Osteoblast (primary cell): ENCODE measurements at places on chromosomes 4 and X. TPM values are rescaled to one million over a fixed set of nuclear protein-coding genes. Genes with fewer than 3 reads are reported as not detected.

GRCh38 chr4:80069108-80069836 lies 3.8 kb downstream of the ANTXR2 start:
- peaks cover 38% of the 10 kb centered on the region for H3K4me1 ChIP-seq
- H3K36me3 ChIP-seq, result peaks cover 38% of the 10 kb centered on the region
- DNase-seq, result peak; percentile 6
- H3K27ac ChIP-seq, result peak overlapping the region; percentile 86
- peak overlapping the region; percentile 90 for H3K4me3 ChIP-seq

DNA sequence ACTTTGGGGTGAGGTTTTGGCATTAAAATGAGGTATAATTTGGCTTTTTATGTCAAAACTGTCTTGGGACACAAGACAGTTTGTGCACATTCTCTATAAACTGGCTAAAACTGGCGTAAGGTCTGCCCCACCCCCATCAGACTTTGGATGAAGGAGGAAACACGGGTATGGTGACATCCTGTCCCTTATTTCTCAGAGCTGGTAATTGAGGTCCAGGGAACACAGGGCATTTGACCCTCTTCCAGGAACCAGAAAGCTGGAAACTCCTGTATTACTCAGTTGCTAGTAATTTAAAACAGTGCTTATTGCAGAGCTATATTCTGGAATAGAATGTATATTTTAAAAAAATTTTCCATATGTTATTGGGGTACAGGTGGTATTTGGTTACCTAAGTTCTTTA lies 78.8 kb downstream of the SLC16A2 start:
- no peak overlapping the region for H3K27ac ChIP-seq
- no peaks in the 10 kb centered on the region for H3K4me1 ChIP-seq
- H3K4me3 ChIP-seq, result no peak overlapping the region
- H3K36me3 ChIP-seq, result no peaks in the 10 kb centered on the region
- H3K27me3 ChIP-seq, result no peaks in the 10 kb centered on the region

Gene PRKX
- total RNA-seq, result 9.1 and 13.4 TPM in 2 replicates

DNA sequence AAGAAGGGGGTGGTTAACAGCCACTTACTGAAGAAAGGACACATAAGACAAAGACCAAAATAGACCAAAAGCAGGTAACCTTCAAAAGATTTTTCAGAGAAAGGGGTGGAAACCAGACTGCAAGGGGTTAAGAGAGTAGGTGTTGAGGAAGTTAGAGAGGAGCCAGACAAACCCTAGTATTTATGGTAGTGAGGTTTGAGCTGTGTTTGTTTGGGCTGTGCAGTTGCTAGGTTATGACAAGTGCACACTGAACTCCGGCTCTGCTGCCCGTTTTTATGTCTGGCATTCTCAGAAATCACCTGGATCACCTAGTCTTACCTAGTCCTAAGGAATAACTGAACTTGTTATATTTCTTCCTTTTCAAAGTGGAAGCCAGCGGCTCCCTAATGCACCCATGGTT lies 22.9 kb upstream of the G3BP2 start:
- H3K27me3 ChIP-seq, result no peaks in the 10 kb centered on the region
- no peak overlapping the region for H3K27ac ChIP-seq
- H3K4me3 ChIP-seq, result no peak overlapping the region
- DNase-seq, result no peak

Gene FGD1
- 8.7 and 9.1 TPM in 2 replicates for total RNA-seq

- no peak for DNase-seq
- H3K36me3 ChIP-seq, result no peaks in the 10 kb centered on the region
- H3K4me1 ChIP-seq, result no peaks in the 10 kb centered on the region
- no peak overlapping the region for H3K4me3 ChIP-seq
Measured at GRCh38 chr4:18318682-18319388, 297.3 kb upstream of the LCORL start.

GRCh38 chr4:84648863-84649647 lies 66.1 kb downstream of the CDS1 start:
- H3K4me1 ChIP-seq, result no peaks in the 10 kb centered on the region
- H3K36me3 ChIP-seq, result no peaks in the 10 kb centered on the region
- no peaks in the 10 kb centered on the region for H3K27me3 ChIP-seq

Gene ZNF827
- 16.3 and 20.0 TPM in 2 replicates for total RNA-seq

GRCh38 chrX:139008185-139008584 lies 296.7 kb upstream of the FGF13 start:
- H3K4me3 ChIP-seq, result no peak overlapping the region
- H3K4me1 ChIP-seq, result no peaks in the 10 kb centered on the region
- H3K27me3 ChIP-seq, result no peaks in the 10 kb centered on the region
- no peak overlapping the region for H3K27ac ChIP-seq

- H3K27me3 ChIP-seq, result no peaks in the 10 kb centered on the region
- no peak overlapping the region for H3K4me3 ChIP-seq
- H3K4me1 ChIP-seq, result no peaks in the 10 kb centered on the region
- no peak overlapping the region for H3K27ac ChIP-seq
Measured at GRCh38 chr4:24657768-24658617, 73.6 kb upstream of the DHX15 start.

- H3K27ac ChIP-seq, result peak overlapping the region; percentile 83
- H3K4me3 ChIP-seq, result peak overlapping the region; percentile 25
- DNase-seq, result peak; percentile 91
- H3K4me1 ChIP-seq, result peaks cover 16% of the 10 kb centered on the region
Measured at GRCh38 chr4:8506373-8507195, 66.0 kb downstream of the TRMT44 start.

Gene PDCL2
- not detected in 2 replicates for total RNA-seq

- H3K4me3 ChIP-seq, result no peak overlapping the region
- no peaks in the 10 kb centered on the region for H3K36me3 ChIP-seq
- no peaks in the 10 kb centered on the region for H3K27me3 ChIP-seq
- DNase-seq, result no peak
Measured at GRCh38 chr4:70714079-70714887, 7.5 kb upstream of the RUFY3 start.

Gene FHIP1A
- total RNA-seq, result 4.4 and 4.7 TPM in 2 replicates

DNA sequence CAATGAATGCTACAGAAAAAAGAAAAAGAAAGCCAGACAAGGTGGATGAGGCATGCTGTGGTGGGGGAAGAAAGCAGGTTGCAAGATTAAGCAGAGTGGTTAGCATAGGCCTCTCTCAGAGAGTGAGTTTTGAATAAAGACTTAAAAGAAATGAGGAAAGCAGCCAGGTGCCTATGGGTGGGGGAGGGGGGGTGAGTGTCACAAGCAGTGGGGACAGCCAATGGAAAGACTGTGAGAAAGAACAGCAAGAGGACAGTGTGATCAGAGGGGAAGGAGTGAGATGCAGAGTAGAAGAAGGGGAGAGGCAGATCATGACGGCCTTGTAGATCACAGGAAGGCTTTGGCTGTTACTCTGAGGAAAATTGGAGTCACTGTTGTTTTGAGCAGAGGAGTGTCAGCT lies 162.5 kb downstream of the SOX3 start:
- H3K4me3 ChIP-seq, result no peak overlapping the region
- no peaks in the 10 kb centered on the region for H3K4me1 ChIP-seq
- H3K36me3 ChIP-seq, result no peaks in the 10 kb centered on the region
- DNase-seq, result no peak

Gene CT45A1
- total RNA-seq, result not detected in 2 replicates

Gene EPGN
- 1.1 and 1.2 TPM in 2 replicates for total RNA-seq

GRCh38 chr4:184645904-184646610 lies 3.2 kb downstream of the CASP3 start:
- H3K27ac ChIP-seq, result no peak overlapping the region
- DNase-seq, result no peak
- peaks cover 27% of the 10 kb centered on the region for H3K36me3 ChIP-seq
- no peak overlapping the region for H3K4me3 ChIP-seq
- peaks cover 36% of the 10 kb centered on the region for H3K4me1 ChIP-seq
- H3K27me3 ChIP-seq, result no peaks in the 10 kb centered on the region

Gene TMEM47
- 85.7 and 111 TPM in 2 replicates for total RNA-seq

DNA sequence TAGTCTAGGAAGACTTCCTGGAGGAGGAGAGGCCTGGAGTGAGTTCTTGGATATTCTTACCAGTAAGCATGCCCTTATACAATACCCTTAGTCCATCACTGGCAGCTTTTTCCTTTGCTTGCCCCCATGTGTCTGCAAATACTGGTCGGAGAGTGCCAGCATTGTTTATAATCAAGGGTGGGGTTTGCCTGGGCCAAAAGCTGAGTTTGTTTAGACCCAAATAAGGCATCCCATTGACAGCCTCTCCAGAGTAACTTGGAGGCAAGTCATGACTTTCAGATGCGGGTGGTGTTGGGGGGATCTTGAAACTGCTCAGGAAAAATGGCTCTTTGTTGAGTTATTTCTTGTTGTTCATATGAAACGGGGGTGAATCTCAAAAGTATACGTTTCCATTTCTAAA lies 258.4 kb upstream of the TAPT1 start:
- no peak for DNase-seq
- no peaks in the 10 kb centered on the region for H3K36me3 ChIP-seq
- peaks cover 14% of the 10 kb centered on the region for H3K27me3 ChIP-seq

DNA sequence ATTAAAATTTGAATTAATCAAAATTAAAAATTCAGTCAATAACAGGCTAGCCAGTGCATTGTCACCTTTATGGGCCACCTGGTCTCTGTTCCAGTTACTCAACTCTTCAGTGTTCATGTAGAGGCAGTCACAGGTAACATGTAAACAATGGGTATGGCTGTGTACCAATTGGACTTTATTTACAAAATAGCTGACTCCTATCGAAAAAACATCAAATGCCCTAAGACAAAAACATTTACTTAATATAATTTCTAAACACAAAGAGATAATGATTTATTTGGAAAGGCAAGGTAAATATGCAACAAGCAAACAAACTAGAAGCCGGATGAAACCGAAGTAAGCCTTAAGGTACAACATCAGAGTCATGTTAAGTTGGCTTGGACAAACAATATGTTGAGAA lies 8.8 kb downstream of the TMEM150C start:
- H3K27me3 ChIP-seq, result peaks cover 11% of the 10 kb centered on the region
- H3K4me1 ChIP-seq, result no peaks in the 10 kb centered on the region
- H3K36me3 ChIP-seq, result no peaks in the 10 kb centered on the region

Gene LAMP2
- total RNA-seq, result 237 and 294 TPM in 2 replicates

DNA sequence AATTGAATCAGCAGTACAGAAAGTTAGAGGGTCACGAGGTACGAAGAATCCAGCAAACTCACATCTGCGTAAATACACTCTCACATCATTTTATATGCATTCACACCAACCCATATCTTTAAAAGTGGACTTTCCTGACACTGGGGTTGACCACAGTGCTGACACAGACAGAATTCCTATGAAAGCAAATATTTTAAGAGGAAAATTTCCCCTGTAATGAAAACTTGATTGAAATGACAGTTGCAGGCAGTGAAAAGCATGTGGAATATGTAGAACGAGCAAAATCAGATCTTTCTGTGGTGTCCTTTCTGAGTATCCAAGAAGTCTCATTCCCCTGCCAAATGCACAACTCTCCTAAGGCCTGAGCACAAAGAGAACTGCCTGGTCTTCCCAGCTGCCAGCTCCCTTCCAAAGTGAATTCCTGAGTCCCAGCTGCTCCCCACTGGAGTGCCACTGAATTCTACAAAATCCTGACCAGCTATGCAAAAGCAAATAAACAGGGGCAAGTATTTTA lies 50.5 kb upstream of the FAM9C start:
- no peak overlapping the region for H3K4me3 ChIP-seq
- H3K36me3 ChIP-seq, result no peaks in the 10 kb centered on the region
- no peak for DNase-seq
- H3K27me3 ChIP-seq, result no peaks in the 10 kb centered on the region
- H3K27ac ChIP-seq, result peak overlapping the region; percentile 69

Gene CFAP47
- total RNA-seq, result not detected in 2 replicates

Gene WDR19
- 47.0 and 57.8 TPM in 2 replicates for total RNA-seq

- no peak for DNase-seq
- no peaks in the 10 kb centered on the region for H3K27me3 ChIP-seq
- H3K27ac ChIP-seq, result no peak overlapping the region
- no peaks in the 10 kb centered on the region for H3K4me1 ChIP-seq
- no peaks in the 10 kb centered on the region for H3K36me3 ChIP-seq
Measured at GRCh38 chr4:96598465-96598864, 758.6 kb downstream of the PDHA2 start.

Gene CXCL5
- total RNA-seq, result under 0.01 TPM in 1 of 2 replicates, not detected in the other

DNA sequence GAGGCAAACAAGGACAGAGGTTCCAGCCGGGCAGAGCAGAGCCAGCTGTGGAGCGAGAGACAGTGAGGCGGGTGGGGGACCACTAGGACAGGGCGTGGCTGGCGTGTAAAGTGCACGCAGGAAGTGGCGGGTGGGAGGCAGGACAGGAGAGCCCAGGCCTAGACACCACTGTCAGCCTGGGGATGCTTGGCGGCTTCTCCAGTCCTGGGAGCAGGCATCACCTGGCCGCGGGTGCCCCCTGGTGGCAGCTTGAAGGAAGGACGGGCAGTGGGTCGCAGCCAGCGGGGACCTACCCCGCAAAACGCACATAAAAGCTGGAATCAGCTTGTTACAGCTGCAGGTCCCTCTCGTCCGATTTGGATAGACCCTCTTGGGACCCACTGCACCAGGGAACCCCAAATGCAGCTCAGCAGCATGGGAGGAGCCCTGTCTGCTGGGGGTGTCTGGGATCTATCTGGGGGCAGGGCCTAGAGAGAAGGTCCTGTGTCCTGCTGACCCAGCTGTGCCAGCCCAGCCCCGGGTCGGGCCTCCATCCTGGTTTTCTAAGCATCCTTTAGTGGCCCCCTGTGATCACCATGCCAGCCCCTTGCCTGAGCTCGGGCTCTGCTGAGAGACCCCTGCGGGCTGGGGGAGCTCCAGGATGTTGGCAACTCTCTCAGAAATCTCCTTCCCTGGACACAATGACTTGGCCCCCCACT lies 57.7 kb downstream of the WFS1 start:
- no peak overlapping the region for H3K4me3 ChIP-seq
- no peak overlapping the region for H3K27ac ChIP-seq
- no peaks in the 10 kb centered on the region for H3K4me1 ChIP-seq
- H3K27me3 ChIP-seq, result peaks cover 2% of the 10 kb centered on the region
- peak; percentile 99 for DNase-seq
- no peaks in the 10 kb centered on the region for H3K36me3 ChIP-seq

Gene G6PD
- 88.7 and 91.3 TPM in 2 replicates for total RNA-seq

Gene DRD5
- total RNA-seq, result not detected in 2 replicates

Gene GPM6B
- total RNA-seq, result 1.1 and 1.8 TPM in 2 replicates

Gene CABS1
- not detected in 2 replicates for total RNA-seq

Gene LANCL3
- 0.29 and 0.72 TPM in 2 replicates for total RNA-seq

DNA sequence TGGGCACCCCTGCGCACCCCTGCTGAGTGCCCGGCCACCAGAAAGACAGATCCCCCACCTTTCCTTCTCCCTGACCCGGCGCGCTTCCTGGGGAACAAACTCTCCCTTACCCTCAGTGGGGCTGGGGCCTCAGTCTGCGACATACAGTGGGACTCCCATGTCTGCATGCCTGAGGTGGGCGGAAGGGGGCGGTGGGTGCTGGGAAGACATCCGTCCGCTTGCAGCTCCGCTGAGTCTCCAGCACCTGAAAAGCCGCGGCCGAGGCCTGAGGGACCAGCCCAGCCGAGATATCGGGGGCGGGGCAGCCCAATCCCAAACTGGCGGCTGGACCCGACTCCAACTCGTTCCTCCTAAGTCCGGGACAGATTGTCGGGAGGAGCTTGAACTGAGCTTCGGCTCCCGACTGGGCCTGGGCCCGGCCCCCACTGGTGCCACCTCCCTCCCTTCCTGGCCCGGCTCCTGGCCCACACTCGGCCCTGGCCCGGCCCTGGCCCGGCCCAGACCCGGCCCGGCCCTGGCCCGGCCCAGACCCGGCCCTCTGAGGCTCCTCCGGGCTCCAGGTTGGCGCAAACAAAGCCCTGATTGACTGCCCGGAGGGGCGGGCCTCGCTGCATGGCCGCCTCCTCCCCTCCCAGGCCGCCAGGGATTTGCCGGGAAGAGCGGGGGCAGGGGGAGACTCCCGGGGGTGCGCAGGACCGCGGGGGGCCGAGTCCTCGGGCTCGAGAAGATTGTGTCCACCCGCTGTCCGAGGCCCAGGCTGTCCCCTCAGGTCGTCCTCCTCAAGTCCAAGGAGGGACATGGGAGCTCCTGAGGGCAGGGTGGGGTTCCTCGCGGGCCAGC lies 877 bp upstream of the SLC16A2 start:
- H3K36me3 ChIP-seq, result no peaks in the 10 kb centered on the region
- H3K4me1 ChIP-seq, result peaks cover 8% of the 10 kb centered on the region
- DNase-seq, result peak; percentile 93
- H3K27ac ChIP-seq, result peak overlapping the region; percentile 49

- no peaks in the 10 kb centered on the region for H3K27me3 ChIP-seq
- H3K4me1 ChIP-seq, result no peaks in the 10 kb centered on the region
- no peak for DNase-seq
- no peak overlapping the region for H3K4me3 ChIP-seq
Measured at GRCh38 chr4:5110901-5111300, 59.6 kb downstream of the STK32B start.
